ENCODE measurements at places on chromosomes 3 and 15. TPM values are rescaled to one million over a fixed set of nuclear protein-coding genes. Genes with fewer than 3 reads are reported as not detected.
A peak's percentile ranks its signal among the peaks of the same experiment; 100 is the strongest.

DNA sequence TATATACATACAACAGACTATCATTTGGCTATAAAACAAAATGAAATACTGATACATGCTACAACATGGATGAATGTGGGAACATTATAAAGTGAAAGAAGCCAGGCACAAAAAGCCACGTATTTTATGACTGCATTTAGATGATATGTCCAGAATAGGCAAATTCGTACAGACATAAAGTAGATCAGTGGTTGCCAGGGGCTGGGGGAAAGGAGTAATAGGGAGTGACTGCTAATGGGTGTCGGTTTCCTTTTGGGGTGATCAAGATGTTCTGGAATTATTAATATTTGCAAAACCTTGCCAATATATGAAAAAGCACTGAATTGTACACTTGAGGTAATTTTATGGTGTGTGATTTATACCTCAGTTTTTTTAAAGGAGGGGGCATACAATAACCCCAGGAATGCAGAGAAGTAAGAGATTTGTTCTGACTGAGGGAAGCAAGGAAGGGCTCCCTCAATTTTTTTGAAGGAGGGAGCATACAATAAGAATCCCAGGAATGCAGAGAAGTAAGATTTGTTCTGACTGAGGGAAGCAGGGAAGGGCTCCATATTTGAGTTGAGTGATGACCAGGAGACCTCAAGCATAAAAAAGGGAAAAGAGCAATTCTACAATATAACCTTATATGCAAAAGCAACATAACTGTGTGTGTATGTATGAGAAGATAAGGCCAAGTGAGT lies 6.2 kb downstream of the PSMD6 start:
- H3K4me3 ChIP-seq = no peak overlapping the region
- no peaks in the 10 kb centered on the region for H3K27me3 ChIP-seq
- H3K27ac ChIP-seq = no peak overlapping the region
- no peaks in the 10 kb centered on the region for H3K36me3 ChIP-seq
- peaks cover under 1% of the 10 kb centered on the region for H3K4me1 ChIP-seq

LSAMP gene
- total RNA-seq = 67.1 TPM

- H3K36me3 ChIP-seq = no peaks in the 10 kb centered on the region
- peaks cover 40% of the 10 kb centered on the region for H3K4me1 ChIP-seq
- peak overlapping the region; percentile 86 for H3K27ac ChIP-seq
- peak overlapping the region; percentile 77 for H3K4me3 ChIP-seq
- H3K27me3 ChIP-seq = peaks cover 6% of the 10 kb centered on the region
Observed at GRCh38 chr15:78061963-78062427, 15.5 kb downstream of the TBC1D2B start.

GRCh38 chr3:58518291-58518789 lies 18.6 kb downstream of the ACOX2 start:
- H3K27ac ChIP-seq = peak overlapping the region; percentile 15
- peaks cover 6% of the 10 kb centered on the region for H3K27me3 ChIP-seq
- no peaks in the 10 kb centered on the region for H3K36me3 ChIP-seq
- DNase-seq = no peak
- peak overlapping the region; percentile 64 for H3K4me3 ChIP-seq

DNA sequence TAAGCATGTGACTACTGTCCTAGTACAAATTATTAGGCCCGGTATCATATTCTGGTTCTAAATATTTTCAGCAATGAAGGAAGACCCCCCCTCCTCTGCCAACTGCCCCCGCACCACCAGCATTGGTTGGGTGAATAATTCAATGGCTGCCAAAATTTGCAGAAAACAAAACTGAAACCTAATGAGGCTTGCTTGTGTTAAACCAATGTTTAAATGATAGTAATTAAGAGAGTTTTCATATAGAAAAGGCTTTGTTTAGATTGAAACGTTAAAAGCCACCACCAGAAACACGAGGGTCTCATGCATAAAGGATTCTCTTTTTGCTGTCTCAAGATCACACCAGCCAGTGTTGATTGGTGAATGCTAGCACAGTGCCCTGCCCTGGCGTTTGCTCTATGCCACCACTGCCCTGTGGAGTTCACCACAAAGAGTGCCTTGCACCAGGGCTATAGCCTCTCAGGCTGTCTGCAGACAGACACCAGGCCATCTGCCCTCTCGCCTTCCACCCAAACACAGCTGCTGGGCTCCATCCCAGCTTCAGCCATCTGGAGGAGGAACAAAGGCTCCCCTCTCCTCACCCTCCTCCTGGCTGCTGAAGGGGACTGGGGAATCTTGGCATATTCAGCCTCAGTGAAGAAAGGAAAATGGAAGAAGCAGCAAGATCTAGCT lies 200.3 kb upstream of the PFN2 start:
- no peak overlapping the region for H3K4me3 ChIP-seq
- peak overlapping the region; percentile 90 for H3K27ac ChIP-seq
- H3K27me3 ChIP-seq = peaks cover 3% of the 10 kb centered on the region
- H3K36me3 ChIP-seq = no peaks in the 10 kb centered on the region
- peak; percentile 64 for DNase-seq

Measured in glutamatergic neuron (in vitro differentiated cells).